ENCODE measurements at places on chromosomes 6 and 20.

- no peak for DNase-seq
Observed at GRCh38 chr6:107805504-107805903, 18.6 kb downstream of the SCML4 start.

DNA sequence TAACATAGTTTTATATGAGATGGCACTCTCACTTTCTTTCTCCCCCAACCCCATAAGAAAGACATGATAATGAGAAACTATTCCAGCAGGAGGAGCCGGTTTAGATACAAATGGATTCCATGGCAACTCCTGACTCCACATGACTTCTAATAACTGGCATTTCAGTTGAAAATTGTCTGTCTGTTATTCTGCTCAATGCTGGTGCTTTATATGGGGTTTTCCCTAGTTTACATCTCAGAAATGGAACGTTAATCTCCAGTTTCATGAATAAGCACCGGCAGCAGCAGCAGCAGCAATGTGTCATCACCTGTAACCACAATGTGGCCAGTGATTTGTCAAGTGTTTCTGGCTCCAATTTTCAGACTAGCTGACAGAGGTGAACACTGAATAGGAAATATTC is 8.0 kb upstream of the SIM1 start:
- DNase-seq: no peak

- DNase-seq: no peak
Observed at GRCh38 chr6:74447013-74447412, 751.0 kb downstream of the CD109 start.

DNA sequence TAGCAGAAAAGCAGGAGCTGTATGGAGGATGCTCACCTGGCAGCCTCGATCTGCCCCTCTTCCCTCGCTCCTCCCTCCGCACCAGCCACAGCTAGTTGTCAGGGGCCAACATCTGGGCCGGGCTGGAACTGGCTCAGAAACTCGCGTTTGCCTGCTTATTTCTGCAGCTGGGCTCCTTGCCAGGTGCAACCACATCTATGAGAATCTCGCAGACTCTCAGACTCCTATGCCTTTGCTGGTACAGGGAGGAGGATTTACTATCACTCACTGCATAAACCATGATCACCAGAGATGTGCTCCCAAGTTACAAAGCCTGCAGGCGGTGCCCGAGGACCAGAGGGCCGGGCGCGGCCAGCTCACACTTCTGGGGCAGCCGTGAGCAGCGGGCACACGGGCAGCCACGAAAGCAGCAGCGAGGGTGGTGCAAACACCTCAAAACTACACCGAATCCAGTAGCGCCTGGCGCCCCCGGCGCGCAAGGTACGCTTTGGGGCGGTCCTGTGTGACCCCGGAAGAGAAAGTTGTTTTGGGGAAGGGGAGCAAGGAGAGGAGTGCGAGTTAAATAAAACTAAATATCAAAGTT is 577 bp upstream of the LRRC1 start:
- DNase-seq: peak; percentile 72

DNA sequence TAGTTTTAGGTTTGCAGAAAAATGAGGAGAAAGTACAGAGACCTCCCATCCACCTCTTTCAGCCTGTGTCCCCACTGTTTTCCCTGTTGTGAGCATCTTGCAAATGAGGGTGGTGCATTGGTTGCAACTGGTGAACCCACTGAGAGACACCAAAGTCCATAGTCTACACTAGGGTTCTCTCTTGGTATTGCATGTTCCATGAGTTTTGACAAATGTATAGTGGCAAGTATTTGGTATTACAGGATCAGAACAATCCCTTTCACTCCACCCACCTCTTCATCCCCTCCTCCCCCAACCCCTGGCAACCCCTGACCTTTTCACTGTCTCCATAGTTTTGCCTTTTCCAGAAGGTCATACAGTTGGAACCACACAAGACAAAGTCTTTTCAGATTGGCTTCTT is 20.1 kb downstream of the ZNF831 start:
- no peak for DNase-seq

- no peak for DNase-seq
Observed at GRCh38 chr20:12902992-12903391, 105.8 kb upstream of the SPTLC3 start.

DNA sequence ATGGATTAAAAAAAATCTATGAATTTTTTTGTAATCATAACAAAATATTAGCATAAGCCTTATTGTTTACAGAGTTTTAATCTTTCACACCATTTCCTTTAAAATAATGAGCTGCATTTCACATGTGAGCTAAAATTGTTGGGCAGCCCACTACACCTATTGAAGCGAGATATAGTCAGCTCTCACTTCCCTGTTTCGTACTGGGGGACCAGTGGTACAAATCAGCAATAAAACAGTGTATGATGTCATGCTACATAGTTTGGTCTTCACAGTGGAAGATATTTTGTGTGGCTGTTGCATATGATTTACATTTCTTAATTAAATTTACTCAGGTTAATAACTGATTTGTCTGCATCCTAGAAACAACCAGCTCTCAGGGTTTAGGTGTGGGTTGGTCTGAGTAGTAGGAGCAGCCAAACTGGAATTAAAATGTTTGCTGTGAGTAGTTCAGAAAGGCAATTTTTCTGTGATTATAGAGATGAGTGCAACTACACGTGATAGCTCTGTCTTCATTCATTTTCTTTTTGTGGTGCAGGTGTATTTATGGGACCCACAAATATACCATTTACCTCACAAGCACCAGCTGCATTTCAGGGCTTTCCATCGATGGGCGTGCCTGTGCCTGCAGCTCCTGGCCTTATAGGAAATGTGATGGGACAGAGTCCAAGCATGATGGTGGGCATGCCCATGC is 99.3 kb downstream of the B3GAT2 start:
- no peak for DNase-seq

DNA sequence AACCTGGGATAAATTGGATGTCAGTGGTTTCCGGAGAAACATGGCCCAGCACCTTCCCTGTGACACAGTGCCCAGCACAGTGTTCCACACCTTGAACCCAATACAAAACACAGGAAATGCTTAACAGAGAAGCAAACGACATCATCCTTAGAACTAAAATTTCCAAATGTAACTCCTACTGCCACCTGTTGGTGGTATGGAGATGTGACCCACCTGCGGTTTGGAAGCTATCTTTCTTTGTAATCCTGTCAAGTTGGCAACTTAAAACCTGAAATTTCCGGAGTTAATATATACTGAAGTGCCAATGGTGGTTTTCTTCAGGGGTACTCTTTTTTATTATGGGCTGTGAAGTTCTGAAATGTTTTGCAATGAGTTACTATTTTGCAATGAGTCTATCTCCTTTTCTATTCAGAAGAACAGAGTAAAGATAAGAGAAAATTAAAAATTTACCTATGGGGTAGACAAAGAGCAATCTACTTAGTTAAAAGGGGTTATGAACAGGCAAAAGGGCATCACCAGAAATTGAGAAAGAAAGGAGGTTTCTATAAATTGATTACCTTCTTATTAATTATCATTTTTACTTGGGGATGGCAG is 658.8 kb downstream of the PTPRT start:
- no peak for DNase-seq

All from lower lobe of right lung (tissue), 2 donors.